ENCODE measurements at places on chromosomes 6 and 20. TPM values are rescaled to one million over a fixed set of nuclear protein-coding genes. Genes with fewer than 3 reads are reported as not detected.

DNA sequence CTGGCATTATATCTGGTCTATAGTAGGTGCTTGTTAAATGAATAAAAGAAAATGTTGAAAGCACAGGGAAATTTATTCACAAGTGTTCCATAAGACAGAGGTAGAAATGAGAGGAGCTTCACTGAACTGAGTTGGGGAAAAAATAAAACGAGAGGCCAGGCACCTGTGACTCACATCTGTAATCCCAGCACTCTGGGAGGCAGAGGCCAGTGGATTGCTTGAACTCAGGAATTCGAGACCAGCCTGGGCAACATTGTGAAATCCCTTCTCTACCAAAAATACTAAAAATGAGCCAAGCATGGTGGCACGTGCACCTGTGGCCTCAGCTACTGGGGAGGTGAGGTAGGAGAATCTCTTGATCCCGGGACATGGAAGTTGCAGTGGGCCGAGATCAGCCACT, 28.1 kb upstream of the IBTK start:
- no peak overlapping the region for H3K27ac ChIP-seq
- DNase-seq: no peak
- peaks cover 3% of the 10 kb centered on the region for H3K27me3 ChIP-seq
- no peak overlapping the region for H3K4me3 ChIP-seq
- no peaks in the 10 kb centered on the region for H3K36me3 ChIP-seq
- no peaks in the 10 kb centered on the region for H3K4me1 ChIP-seq

DNA sequence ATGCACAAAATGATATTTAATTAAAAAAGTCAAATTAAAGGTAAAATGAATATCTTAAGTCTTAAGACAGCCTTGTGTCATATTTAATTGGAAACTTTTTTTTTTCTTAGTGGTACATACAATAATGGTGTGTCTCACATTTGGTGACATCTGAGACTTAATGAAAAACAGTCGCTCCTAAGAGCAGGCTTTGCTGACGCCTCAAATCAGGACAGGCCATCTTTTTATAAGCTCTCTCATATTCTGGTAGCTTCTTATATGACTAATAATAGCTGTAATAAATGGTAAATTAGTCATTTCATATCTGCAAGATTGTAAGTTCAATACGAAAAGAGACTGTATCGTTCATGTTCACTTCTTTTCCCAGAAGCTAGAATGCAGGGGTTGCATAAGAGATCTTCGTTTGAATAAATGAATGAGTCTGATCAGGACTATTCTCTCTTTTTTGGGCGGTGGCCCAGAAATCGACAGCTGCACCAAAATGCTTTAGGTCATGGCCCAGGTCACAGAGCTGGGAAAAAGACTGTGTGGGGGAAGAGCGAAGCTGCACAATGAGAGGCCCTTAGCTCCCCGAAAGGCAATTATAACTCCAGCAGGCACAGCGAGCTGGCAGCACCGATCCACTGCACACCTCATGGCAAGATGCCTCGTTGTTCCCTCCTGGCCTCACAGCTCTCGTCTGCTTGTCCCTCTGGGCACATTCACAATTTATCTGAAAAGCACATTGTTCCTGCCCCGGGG, 69.4 kb downstream of the NRN1 start:
- DNase-seq: no peak
- H3K4me1 ChIP-seq: no peaks in the 10 kb centered on the region
- H3K27me3 ChIP-seq: peaks cover 31% of the 10 kb centered on the region
- no peaks in the 10 kb centered on the region for H3K36me3 ChIP-seq

SLC24A3 gene
- not detected for total RNA-seq

HSPA1A gene
- 112 TPM for total RNA-seq

DNA sequence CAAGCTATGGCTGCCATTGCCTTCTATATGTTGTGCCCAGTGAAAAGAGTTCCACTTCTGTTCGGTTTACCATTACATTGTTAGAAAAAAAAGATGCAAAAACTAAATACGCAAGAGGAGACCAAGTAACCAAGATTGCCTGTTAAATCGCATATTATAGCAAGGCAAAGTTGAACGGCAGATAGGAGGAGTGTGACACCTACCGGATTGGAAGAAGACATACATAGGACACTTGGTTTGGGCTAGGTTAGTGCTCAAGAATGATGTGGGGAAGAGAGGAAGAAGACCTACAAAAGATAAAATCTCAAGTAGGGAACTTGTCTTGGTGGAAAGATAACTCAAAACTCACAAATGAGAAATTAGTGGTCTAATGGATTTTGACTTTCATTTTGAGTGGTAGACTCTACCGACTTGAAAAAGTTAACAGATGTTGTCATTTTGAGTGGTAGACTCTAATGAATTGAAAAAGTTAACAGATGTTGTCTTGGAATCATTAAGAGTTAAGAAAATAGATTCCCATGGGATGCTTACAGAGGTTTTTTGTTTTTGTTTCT, 95.5 kb downstream of the F13A1 start:
- no peak for DNase-seq
- H3K27ac ChIP-seq: no peak overlapping the region

GRCh38 chr6:23244300-23244699, 674.9 kb downstream of the HDGFL1 start:
- H3K4me3 ChIP-seq: no peak overlapping the region

PLA2G7 gene
- not detected for total RNA-seq

DNMT3B gene
- total RNA-seq: 3.4 TPM

THBD gene
- not detected for total RNA-seq

RNF39 gene
- total RNA-seq: not detected

Measured in activated T-helper 2 cell treated with anti-CD3 and anti-CD28 coated beads, Interferon-gamma antibody, Interleukin-2, Interleukin-4, amounts not matched to agents 10 μg/mL and 5 μg/mL and 100 μg/mL, durations not matched to agents 14 hours and 24 hours and 36 hours (primary cell).